Motor neuron (in vitro differentiated cells): ENCODE measurements at places on chromosomes 13 and 19.
A peak's percentile ranks its signal among the peaks of the same experiment; 100 is the strongest.

DNA sequence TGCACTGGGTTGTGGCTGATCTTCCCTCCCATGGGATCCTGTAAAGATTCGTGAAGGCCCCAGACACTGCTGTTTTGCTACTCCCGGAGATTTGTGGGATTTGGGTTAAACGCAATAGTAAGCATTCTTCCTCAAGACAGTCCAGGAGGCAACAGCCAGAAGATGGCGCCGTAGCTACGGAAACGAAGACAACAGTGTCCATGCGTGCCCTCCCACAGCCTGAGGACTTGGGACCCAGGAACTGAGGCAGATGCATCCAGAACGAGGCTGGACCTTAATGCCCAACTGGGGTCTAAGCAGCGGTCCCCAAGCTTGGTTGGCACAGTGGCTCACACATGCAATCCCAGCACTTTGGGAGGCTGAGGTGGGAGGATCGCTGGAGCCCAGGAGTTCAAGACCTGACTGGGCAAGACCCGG is 57.6 kb upstream of the ZNF507 start:
- ATAC-seq: peak; percentile 98

- peak; percentile 44 for ATAC-seq
Observed at GRCh38 chr13:104140552-104140951, 1074.3 kb upstream of the SLC10A2 start.

DNA sequence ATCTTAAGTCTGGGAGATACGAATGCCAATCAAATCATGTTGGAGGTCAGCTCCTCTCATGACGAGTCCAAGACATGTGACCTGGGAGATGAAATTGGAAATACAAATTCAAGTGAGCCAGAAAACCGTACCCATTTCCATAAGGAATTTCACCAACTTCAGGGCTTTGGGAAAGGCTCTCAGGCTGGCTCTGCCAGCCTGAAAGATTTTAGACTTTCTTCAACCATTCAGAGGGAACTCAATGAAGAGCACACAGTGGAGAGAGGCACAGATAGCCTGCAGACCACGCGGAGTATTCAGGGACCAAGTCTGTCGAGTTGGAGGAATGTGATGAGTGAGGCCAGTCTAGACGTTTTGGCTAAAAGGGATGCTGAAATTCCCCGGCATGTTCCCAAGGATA is 204.6 kb downstream of the MTUS2 start:
- no peak for ATAC-seq

DNA sequence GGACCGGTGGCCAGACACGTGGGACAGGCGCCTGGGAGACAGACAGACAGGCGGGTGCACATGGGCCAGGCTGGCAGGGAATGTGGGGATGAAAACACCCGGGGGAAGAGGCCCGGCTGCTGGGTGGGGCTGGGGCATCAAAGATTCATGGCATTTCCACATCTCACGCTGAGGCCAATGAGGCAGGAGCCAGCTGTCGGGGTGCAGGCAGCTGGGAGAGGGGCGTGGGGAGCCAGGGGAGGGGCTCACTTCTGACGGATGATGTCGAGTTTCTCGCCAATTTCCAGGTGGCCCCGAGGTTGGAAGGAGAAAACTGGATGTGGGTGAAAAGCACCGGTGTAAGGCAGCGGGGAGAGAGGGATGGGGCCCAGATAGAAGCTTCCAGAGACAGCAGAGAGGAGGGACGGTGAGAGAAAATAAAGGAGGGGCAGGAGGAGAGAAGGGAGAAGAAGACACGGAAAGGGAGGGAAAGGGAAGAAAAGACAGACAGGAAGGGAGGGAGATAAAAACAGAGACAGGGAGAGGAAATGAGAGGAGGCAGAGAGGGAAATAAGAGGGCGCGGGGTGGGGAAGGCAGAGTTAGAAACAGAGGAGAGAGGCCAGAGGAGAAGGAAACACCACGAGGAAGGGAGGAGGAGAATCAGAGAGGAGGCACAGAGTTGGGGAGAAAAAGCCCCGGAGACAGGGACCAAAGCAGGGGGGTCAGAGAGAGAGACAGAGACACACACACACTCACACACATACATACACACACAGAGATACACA is 8.0 kb upstream of the CCER2 start:
- ATAC-seq: peak; percentile 54

GRCh38 chr19:15536350-15536749 is 28.0 kb downstream of the CYP4F22 start:
- no peak for ATAC-seq

DNA sequence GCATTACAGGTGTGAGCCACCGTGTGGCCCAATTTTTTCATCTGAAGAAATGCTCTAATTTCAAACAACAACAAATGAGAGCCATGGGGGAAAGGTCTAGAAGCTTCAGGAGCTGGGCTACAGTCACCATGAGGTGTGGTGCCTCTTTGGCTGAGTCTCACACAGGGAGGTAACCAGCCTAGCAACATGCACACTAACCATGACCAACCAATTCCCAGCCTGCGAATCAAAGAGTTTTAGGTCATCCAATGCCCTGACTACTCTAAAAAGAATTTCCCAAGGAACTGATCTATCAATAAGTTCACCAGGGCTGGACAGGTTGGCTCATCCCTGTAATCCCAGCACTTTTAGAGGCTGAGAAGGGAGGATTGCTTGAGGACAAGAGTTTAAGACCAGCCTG is 29.9 kb downstream of the PBX4 start:
- ATAC-seq: no peak

- peak; percentile 92 for ATAC-seq
Observed at GRCh38 chr19:10095948-10096614, 6.4 kb downstream of the ANGPTL6 start.

DNA sequence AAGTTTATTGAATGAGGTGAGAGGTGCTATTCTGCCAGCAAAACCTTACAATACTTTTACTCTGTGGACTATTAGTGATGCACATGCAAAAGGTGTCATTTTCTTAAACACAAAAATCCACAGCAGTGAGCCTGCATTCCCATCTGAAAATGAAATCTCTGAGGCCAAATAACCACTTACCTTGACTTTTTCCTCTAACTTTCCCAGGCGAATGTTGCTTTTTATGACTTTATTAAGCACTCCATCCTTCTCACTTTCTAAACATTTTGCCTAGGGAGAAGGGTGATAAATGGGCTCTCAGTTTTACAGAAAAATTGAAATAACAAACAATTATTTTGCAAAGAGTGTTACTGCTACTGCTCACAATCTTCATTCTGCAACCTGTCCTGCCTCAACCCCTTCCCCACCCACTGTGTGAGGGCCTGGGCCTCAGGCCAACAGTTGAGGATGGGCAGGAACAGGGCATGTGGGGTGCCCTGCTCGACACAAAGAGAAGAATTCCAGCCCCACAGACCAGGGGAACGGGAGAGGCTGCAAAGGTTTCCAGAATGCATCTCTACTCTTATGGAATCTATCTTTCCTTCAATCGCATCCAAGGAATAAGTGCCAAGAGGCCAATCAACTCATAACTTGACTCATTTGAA is 18.1 kb upstream of the SLC7A9 start:
- ATAC-seq: no peak

- no peak for ATAC-seq
Observed at GRCh38 chr13:38013676-38014075, 144.1 kb upstream of the TRPC4 start.

DNA sequence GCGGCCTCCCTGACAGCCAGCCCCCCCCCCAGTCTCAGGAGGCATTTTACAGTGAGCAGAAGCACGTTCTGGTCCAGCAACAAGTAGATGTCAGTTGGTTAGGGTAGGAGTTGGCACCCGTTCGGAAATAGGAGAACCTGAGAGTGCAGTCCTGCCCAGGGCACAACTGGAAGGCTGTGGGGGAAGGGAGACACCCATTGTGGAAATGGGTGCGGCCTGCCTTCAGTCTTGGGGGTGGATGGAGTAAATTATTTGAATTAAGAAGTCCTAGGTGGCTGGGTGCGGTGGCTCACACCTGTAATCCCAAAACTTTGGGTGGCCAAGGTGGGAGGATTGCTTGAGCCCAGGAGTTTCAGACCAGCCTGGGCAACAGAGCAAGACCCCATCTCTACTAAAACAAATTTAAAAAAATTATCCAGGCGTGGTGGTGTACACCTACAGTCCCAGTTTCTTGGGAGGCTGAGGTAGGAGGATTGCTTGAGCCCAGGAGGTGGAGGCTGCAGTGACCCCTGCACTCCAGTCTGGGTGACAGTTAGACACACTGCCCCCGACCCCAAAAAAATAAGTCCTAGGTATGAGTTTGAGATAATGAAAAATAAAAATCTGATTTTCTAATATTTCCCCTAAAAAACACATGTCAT is 1.2 kb downstream of the CIRBP start:
- no peak for ATAC-seq

- no peak for ATAC-seq
Observed at GRCh38 chr13:24348797-24349515, 39.6 kb downstream of the C1QTNF9 start.

DNA sequence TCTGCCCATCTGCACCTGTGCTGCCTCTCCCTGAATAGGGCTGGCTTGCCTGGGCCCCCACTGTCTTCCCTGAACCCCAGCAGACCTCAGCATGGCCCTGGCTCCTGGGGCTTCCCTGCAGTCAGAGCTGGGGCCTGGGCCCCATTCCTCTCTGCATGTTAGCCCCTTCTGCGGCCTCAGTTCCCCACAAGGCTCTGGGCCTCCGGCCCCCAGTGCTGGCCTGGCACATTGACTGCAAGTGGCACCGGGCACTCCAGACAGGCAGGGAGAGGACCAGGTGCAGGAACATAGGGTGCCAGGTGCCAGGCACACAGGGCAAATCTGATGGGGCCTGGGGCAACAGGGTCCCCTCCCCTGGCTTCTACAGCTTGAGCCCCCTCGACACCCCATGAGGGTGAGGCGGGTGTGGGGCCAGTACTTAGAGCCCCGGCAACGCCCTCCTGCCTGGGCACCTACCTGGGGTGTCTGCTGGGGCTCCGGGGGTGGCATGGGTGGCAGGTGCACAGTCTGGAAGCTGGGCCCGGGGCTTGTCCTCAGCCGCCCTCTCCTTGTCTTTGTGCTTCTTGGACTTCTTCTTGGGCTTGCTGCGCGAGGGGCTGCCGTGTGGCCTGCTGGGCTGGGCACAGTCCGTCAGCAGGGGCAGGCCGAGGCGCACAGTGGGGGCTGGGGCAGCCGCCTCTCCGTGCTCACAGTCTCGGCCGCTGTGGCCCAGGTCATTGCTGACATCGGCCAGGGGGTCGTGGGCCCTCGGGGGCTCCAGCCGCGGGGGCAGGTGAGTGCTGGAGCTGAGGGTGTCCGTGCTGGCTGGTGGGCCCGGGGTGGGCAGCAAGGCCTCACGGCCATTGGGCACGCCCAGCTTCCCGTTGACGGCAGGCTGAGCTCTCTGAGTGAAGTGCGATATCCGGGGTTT is 12.3 kb upstream of the ISYNA1 start:
- ATAC-seq: peak; percentile 5

GRCh38 chr13:19055611-19056010 is 126.0 kb downstream of the TUBA3C start:
- ATAC-seq: no peak

GRCh38 chr19:37928527-37929286 is 21.7 kb downstream of the SIPA1L3 start:
- ATAC-seq: no peak

DNA sequence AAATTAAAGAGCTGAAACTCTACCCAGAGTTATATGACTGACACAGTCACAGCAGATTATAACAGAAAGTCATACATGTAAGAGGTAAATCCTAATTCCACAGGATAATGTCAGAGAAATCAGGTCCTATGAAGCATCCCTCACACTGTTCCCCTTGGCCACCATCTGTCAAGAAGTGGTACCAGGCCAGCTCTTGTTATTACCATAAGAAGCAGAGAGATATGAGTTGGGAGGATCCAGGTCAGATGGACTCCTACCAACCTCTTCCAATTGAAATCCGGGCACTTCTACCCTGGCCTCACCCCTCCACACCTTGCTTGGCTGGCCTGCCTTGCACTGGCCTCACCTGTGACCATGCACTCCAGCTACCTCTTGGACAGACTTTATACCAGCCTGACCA is 353.2 kb downstream of the DNAJC15 start:
- ATAC-seq: no peak

DNA sequence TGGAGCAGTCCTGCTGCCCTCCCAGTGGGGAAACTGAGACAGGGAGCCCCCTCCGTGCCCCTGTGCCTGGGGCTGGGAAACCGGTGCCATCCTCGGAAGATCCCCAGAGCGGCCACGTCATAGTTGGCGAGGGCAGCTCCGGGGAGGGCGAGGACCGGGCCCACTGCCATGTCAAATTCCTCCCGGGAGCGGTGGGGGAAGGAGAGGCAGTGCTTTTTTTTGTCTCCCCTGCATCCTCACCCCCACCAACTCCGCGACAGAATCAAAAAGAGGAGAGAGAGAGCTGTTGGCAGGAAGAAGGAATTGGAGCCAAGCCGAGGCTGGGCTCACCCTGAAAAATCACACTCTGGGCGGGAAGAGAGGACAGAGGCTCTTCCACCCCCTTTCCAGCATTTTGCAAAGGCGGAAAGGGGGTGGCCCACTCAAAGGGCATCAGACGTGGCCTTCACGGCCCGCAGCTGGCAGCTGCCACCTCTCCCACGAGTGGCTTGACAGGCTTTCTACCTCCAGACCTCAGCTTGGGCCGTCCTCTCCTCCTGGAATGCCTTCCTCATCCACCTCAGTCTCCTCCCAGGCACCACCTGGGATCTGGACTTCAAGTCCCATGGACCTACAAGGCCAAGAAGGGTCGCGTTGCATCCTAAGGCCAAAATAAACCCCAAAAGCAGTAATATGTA is 19.6 kb upstream of the NFIC start:
- ATAC-seq: no peak

DNA sequence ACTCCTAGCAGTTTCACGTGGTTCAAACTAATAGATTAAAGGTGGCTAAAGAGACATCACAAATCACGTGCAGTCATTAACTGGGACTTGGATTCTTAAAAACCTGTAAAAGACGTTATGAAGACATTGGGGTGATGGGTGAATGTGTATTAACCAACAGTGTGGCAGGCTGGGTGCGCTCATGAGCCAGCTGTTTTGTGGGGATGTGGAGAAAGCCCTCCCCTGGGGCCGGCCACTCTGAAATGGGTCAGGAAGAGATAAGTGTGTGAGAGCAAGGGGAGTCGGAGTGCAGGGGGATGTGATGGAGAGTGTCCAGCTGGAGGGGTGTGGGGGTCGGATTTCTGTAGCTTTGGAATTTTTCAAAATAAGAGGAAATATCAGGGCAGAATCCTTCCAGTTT is 10.4 kb downstream of the UPF1 start:
- ATAC-seq: no peak

GRCh38 chr19:41863209-41863931 is 3.3 kb downstream of the RPS19 start:
- ATAC-seq: no peak

DNA sequence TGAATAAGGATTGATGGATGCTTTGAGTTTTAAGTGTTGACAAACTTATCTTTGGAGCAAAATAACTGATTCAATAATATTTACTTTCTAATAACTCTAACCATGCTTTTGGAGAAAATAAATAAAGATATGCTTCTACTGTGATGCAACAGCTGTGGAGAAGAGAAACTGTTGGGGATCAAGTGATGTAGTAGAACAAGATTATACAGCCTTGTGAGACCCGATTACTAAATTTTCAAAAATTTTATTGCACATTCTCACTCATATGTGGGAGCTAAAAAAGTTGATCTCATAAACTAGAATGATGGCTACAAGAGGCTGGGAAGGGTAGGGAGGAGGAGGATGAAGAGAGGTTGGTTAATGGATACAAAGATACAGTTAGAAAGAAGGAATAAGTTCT is 85.5 kb upstream of the OXGR1 start:
- no peak for ATAC-seq
